ENCODE measurements at places on chromosomes 16 and 17.

DNA sequence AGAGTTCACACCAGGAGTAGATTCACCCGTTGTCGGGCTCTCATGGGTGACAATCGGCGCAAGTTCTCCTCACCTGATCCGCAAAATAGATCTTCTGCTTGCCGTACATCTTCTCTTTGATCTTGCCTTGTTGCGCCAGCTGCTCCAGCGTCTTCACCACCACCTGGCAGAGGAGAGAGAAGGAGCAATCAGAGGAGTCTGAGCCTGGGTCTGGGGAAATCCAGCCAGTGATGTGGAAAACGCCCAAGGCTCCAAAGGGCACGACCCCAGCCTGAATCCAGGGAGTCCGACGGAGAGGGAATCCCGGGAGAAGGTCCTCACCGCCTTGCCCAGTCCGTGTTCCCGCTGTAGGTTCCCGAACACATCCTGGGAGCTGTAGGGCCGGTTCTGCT is 393 bp downstream of the PSMC3IP start:
- DNase-seq: no peak

DNA sequence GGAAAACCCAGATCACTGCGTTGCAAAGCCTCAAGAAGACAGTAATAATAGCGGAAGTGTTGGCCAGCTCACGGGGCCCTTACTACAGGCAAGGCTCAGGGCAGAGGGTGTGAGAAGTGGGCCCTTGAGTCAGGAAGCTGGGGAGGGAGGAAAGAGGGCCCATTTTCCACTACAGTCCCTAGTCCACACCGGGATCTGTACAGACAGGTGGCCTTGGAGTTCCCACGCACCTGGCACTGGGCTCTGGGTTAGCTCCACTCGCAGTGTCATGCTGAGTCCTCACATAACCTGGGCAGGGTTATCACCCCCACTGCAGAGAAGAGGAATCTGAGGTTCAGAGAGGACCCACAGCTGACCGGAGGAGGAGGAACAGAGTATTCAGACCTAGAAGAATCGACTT is 16.8 kb upstream of the MTSS2 start:
- no peak for DNase-seq

GRCh38 chr16:12535535-12536411 is 267.9 kb downstream of the CPPED1 start:
- no peak for DNase-seq

DNA sequence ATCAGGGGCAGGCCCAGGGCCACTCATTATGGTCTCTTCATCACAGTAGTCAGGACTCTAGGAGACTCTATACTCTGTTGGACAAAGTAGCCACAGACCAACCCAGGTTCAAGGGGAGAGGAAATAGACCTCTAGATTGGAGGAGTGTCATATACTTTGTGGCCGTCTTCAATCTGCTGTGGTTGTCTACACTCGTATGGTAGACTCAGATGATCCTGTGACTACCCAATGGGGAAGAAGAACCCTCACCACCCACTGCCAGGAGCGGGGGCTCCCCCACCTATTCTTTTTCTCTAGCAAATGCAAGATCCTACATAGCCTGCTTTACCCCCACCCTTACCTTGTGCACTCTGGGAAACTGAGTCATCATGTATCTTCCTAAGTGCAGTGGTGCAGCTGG is 80.5 kb downstream of the KSR1 start:
- DNase-seq: no peak

GRCh38 chr17:61395983-61396585 is 3.6 kb upstream of the TBX2 start:
- no peak for DNase-seq

- DNase-seq: peak; percentile 13
Observed at GRCh38 chr17:1972487-1973160, 52.5 kb downstream of the RTN4RL1 start.

- DNase-seq: no peak
Observed at GRCh38 chr16:11597235-11598095, 10.7 kb upstream of the LITAF start.

- DNase-seq: peak; percentile 70
Observed at GRCh38 chr17:77131904-77132303, 8.9 kb upstream of the SEC14L1 start.

DNA sequence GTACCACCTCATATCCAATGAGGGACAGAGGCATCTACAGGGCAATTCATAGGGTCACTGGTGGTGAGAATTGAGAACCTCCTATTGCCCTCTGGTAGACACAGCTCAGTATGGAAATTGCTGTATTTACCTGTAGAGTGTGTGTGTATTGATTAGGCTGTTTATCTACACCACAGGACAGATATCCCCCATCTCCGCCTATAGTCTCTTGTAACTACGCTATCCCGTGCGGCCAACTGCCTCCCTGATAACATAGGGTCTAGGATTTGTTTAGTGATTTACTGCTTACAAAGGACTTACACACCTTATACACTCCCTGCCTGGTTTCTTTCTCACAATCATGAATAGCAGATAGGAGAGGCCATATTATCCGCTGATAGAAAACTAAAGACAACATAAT is 1.7 kb upstream of the STAT3 start:
- DNase-seq: no peak

DNA sequence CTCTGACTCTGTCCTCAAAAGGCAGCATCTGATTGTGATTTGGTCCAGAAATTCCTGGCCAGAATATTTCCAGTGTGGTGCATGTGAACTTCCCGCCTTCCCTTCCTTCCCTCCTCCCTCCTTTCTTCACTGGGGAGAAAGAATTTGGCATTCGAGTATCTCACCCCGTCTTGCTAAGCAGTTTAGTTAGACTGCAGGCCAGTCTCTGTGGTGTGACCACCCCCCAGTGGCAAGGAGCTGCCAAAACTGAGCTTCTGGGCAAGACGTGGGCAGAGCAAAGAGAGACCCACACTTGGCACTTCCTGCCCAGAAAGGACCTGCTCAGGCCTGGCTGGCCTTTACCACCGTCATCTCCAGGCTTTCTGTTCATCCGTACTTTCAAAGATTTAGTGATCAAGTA is 36.4 kb downstream of the SNX20 start:
- no peak for DNase-seq

DNA sequence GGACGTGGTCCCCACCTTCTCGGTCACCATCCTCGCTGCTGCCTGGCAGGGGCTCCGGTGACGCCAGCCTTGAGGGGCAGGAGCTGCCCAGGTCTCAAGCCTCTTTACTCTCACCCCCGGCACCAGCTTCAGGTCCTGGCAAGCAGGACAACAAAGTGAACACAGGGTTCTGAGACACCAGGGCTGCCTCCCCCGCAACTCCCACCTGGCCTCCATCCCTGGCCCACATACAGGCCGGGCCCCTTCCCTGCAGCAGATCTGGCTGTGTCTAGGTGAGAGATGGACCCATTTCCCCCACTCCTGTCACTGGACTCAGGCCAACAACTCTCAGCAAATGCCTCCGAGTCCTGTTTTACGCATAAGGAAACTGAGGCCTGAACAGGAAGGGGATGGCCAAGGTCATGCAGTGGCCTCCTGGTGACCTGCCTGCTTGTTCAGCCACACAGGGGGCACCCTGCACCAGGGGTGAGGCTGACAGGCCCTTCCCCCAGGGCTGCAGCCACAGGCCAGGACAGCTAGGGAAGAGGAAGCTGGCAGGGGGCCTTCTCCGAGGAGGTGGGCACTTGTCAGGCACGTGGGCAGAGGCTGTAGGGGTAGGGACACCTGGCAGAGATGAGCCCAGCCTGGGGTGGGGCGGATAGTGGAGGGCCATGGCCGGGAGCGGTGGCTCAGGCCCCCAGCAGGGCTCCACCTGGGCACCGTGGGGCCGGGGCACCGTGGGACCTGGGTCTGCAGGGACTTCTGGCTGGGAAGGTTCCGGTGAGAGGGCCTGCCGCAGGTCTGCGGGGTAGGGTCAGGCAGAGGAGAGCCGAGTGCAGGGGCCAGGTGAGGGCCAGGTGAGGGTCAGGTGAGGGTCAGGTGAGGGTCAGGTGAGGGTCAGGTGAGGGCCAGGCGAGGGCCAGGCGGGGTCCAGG is 46.7 kb upstream of the PVALEF start:
- DNase-seq: no peak

DNA sequence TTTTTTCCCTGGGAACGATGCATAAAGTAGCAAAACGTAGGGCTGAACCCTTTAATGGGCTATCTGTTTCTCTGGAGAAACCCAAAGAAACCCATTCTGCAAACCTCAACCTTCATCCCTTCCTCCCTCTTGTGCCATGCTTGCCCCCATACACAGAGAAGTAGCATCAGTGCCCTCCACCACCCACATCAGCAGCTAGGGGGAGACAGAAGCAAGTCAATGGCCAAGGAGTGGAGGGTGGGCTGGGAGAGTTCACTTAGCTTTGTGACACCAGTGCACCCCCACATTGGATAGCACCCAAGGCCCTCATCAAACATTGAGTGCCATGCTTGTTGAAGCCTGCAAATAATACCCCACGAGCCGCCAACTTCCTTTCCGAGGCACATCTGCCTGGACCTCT is 282.4 kb downstream of the ABCC12 start:
- no peak for DNase-seq

- DNase-seq: peak; percentile 92
Observed at GRCh38 chr16:57893559-57894389, 77.2 kb downstream of the CNGB1 start.

DNA sequence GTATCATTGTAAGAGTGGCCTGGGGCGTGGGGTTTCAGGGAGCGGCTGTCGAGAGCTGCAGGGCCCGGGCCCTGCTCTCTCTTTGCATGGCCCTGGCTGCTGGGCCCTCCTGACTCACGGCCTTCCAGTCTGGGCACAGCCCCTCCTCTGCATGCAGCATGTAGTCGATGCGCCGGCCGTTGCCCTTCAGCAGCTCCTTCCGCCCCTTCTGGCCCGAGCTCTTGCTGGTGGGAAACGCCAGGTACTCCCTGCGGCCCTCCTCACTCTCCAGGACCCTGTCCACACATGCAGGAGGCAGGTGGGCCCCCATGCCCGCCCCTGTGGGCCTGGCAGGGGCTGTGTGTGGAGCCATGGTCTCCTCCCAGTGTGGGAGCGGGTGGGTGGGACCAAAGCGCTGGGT is 50.7 kb downstream of the PRMT7 start:
- no peak for DNase-seq

GRCh38 chr16:87392821-87393679 is 914 bp downstream of the MAP1LC3B start:
- peak; percentile 63 for DNase-seq

DNA sequence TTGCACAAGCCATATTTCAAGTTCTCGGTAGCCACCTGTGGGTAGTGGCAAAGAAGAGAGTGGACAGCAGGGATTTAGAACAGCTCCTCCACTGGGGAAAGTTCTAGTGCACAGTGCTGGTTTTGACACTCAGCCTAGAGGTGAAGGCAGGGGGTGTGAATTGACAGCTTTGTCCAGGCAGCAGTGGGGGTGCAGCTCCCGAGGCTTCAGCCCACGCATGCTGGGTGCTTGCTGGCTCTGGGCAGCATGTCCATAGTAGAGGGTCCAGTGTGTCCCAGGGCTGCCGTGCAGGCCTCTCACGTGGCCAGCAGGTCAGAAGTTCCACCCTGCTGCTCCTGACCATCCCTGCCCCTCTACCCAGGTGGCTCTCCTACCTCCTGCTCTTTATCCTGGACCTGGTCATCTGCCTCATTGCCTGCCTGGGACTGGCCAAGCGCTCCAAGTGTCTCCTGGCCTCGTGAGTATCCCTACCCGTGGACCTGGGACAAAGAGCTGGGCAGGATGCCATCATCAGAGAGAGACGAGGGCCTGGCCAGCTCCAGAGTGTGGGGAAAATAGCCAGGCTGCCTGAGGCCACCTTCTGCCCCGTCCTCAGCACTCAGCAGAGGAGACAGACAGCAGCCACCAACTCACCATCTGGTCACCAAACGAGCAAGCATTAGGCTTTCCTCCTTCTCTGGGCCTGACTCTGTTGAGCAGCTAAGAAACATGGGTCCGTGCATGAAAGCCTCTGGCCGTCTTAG is 29.8 kb downstream of the TTYH2 start:
- DNase-seq: no peak

DNA sequence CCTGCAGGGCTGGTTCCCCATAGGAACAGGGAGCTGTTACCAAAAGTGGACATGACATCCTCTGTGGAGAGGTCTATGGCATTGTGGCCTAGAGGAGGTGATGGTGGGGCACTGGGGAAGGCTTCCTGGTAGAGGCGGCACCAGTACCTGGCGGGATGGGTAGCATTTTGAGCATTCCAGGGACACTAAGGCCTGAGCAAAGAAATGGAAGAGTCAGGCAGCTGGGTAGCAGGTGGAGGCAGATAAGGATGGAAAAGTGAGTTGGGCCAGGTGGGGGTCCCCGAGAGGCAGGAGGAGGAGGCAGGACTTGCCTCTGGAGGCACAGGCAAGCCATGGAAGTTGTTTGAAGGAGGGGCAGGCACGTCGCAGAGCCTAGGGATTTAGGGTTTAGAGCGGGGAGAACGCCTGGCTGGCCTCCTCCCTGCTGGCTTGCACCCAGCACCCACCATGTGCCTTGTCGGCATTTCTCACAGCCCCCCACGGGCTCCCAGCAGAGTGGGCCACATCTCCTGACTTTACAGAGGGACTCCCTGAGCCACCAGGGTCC is 5.1 kb upstream of the ADCY7 start:
- DNase-seq: no peak

GRCh38 chr16:228151-228851 is 948 bp downstream of the LUC7L start:
- DNase-seq: no peak

- no peak for DNase-seq
Observed at GRCh38 chr16:85134789-85135142, 22.5 kb upstream of the CIBAR2 start.

DNA sequence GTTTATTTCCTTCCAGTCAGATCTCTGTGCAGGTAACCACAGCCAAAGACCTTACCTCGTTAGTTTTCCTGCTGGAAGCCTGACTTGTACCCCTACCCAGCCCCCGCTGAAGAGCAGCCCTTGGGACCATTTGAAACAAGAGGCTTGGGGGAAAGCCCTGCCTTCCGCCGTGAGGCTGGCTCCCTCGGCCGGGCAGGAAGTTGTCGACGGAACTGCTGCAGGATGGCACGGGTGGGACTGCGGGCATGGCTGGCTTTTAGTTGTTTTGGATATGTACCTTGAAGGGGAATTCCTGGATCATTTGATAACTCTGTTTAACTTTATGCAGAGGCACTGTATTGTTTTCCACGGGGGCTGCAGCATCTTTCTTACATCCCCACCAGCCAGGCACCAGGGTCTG is 49.0 kb upstream of the ENDOV start:
- DNase-seq: no peak

DNA sequence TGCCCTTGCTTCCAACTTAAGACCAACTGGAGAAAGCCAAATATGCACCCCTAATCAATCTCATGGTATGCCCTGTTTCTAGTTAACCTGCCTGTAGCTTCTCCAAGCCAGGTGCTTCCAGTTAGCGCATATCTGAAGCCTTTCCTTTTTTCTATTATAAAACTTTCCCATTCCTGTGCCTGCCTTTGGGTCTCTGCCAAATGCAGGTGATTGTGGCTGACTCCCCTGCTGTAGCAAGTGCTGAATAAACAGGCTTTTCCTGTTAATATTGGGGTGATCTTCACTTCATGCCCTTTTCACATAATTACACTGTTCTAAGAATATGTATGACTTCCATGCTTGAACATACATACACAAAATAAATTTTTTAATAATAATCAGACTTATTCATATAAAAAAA is 207.4 kb downstream of the TANC2 start:
- DNase-seq: no peak

DNA sequence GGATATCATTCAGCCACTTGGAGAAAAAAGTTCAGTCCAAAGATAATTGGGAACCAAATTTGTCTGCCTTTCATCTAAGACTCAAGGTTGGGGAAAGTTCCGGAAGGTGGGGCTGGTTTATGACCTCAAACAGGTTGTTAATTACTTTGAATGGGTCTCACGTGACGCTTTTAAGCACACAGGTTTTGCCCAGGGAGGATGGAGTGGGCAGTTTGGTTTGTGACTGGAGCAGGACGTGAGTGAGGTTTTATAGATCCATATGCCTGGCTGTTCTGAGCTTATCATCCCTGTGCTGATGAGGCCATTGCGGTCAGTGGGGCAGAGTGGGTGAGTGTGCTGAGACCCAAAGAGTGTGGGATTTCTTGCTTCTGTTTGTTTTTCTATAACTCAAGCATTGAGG is 38.7 kb upstream of the GPRC5B start:
- DNase-seq: no peak
